ENCODE measurements at places on chromosomes 12 and 14. TPM values are rescaled to one million over a fixed set of nuclear protein-coding genes. Genes with fewer than 3 reads are reported as not detected.

Gene FLVCR2
- total RNA-seq = 2.5 TPM

Gene INHBE
- total RNA-seq = not detected

Gene RNASE3
- total RNA-seq = not detected

DNA sequence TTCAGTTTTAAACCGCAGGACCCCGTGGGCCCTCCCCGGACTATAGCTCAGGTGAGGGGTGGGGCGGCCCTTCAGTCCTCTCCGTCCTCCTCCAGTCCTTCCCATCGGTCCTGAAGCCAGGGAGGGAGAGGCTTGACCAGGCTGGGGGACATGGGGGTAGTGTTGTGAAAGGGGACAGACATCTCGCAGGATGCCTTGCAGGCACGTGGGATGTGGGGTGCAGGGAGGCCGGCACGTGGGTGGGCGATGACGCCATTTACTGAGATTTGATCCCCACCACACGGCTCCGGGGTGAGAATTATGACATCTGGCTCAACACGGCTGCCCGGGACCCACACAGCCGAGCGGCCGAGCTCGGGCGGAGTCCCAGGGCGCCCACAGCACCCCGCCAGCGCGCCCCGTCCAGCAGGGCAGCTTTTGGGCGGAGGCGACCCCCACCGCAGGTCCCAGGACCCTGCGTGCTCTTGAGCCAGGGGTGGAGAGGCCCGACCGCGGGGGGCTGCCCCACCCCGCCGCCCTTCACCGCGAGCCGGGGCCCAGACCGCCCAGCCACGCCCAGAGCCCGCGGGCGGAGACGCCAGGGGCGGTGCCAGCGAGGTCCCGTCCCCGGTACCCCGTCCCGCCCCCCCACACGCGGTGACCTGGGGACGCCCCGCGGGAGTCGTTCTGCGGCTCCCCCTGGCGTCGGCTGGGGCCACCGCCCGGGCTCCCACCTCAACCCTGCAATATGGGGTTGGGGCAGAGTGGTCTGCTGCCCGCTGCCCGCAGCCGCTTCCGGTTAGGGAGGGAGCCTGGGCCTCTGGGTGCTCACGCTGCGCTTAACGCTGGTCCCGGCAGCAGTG lies 3.3 kb upstream of the EXOC3L4 start:
- no peak for DNase-seq

DNA sequence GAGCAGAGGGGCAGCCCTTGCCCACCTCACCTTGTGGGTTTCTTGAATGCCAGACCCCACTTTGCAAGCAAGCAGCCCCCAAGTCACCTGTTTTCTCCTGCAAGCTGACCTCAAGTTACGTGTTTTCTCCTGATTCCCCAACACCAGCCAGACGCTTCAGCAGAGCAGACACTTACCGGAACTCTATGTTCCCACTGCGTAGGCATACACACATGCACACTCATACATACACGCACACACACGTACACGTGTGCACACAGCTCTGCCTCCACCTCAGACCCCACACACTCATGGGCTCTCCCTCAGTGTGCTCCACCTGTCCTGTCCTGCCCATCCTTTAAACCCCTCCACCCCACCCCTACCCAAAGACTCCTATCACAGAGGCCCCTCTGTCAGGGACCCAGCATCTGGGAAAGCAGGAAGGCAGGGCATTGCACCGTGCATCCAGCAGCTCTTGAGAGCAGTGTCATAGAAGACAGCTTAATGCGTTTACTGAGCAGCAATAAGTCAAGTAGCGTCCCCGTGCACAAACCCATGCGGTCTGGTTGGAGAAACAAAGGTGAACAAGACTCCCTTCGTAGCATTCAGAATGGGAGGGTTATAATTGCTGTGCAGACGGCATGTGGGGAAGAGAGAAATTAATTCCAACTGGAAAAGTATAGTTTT lies 44.4 kb downstream of the TMEM63C start:
- no peak for DNase-seq

DNA sequence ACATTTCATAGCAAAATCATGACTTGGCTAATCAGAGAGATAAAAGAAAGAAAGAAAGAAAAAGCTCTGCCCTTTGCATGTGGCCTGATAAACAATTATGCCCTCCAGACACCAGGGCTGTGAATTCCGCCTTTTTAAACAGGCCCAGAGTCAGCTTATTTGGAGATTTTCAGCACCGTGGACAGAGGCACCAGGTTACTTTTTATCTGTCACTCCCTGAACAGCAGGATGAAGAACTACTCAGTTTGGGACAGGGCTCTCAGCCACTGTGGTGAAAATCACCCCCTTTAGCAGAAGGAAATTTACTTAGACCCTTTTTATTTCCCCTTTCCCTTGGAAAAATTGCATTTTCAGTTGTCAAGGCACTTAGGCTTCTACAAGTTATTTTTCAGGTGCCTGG lies 359.9 kb downstream of the NRXN3 start:
- no peak for DNase-seq

DNA sequence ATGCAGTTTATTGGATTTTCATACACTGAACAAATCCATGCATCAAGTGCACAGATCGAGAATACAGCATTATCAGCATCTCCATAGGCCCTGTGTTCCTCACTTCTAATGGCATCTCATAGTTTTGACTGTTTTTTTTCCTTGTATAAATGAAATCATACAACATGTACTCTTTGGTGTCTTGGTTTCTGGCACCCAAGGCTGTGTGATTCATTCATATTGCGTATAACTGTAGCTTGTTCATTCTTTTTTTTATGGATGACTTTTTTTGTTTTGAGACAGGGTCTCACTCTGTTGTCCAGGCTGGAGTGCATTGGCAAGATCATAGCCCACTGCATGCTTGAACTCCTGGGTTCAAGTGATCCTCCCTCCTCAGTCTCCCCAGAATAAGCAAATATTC lies 14.3 kb downstream of the RASSF8 start:
- DNase-seq = no peak

DNA sequence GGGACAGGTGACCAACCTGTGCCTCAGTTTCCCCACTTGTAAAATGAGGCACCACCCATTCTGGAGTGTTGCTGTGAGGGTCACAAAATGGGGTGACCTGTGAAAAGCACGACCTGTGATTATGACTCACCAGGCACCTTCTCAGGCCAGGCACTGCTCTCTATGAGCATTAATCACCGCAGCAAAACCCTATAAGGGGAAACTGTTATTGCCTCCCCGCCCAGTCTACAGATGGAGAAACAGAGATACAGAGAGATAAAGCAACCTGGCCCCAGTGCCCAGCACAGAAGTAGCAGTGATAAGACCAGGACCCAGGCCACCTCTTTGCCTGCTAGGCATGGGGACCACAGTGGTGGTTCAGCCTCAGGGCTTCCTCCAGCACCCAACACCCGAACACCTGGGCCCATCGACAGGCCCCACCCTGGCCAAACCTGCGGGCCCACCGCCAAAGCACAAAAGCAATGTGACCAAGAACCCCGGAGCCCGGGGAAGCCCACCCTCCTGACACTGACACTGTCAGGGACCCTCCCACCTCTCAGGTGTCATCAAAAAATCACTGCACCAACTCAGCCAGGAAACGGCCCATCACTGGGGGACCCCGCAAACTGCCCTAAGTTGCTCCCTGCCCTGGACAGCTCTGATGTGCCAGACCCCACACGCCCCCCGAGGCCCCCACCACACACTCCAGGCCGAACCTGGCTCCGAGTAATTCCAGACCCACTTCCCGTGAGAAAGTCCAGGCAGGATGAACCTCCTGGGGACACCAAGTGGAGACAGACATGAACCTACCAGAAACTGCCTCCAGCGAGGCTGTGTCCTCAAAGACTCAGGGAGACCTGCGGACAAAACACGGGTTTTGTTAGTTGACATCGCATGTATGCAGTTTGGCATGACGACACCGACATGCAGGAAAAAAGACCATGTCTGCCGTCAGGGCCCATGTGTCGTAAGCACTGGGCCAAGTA lies 32.4 kb downstream of the NCOR2 start:
- DNase-seq = no peak

DNA sequence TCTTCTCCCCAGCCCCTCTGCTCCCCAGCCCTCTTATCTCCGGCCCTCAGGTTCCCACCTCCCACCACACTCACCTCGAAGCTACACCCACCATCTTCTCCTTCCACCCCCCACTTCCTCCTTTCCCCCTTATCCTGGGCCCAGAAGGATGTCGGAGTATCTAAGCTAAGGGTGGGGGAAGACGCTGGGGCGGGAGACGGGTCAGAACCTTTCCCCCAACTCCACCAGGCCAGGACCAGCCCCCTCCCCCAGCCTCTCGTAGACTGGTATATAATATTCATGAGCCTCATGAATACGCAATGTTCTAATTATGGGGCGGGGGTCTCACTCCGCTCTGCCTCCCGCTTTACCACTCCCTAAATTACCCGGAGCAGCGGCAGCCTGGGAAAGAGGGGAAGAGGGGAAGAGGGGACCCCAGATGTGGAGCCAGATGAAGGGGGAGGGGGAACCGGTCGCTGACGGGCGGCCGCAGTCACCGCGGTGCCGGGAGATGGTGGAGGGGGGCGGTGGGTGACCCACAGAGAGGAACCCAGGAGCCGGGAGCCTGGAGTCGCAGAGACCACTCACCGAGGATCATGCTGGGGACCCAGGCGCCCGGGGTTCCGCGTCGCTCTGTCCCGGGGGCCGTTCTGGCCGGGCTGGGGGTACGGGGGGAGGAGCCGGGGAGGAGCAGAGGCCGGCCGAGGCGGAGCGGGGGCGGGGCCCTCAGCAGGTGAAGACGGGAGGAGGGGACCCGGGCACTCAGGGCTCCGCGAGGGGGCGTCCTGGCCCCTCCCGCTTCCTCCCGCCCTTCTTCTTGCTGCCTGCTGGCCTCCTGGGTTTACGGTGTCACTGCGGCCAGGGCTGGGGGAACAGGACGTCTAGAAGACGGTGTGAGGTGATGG lies 6.4 kb upstream of the ZNF385A start:
- DNase-seq = peak; percentile 39

Gene CLEC4E
- not detected for total RNA-seq

GRCh38 chr12:62284749-62285148 lies 24.5 kb downstream of the USP15 start:
- no peak for DNase-seq

DNA sequence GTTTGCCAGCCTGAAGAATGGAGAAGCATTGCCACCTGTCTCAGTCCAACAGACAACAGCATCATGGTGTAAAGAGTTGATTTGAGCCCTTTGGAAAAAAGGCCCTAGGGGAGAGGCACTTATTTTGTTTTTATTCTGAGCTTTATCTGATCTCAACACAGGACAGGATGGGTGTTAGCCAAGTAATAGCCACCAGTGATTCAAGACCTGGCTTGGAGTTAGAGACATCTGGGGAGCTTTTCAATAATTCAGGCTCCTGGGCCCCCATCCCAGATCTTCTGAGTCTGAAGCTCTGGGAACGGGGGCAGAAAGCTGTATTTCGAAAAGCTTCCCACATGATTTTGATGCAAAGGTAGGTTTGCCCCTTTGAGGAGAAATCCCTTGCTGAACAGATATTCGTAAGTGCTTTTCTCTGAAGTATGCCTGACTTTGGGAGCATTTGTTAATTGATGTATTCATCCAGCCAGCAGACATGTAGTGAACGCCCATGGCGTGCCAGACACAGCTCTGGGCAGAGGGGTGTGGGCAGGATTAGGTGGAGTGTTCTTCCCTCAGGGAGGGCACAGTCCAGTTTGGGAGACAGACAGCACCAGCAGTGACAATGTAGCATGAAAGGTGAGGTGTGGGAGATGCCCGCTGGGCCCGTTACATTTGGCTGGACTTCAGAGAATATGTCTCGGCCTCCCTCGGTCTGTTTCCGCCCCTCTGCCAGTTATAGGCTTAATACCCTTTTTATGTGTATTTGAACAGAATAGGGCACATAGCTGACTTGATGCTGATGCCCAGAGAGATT lies 72.5 kb downstream of the TSPAN9 start:
- DNase-seq = no peak

DNA sequence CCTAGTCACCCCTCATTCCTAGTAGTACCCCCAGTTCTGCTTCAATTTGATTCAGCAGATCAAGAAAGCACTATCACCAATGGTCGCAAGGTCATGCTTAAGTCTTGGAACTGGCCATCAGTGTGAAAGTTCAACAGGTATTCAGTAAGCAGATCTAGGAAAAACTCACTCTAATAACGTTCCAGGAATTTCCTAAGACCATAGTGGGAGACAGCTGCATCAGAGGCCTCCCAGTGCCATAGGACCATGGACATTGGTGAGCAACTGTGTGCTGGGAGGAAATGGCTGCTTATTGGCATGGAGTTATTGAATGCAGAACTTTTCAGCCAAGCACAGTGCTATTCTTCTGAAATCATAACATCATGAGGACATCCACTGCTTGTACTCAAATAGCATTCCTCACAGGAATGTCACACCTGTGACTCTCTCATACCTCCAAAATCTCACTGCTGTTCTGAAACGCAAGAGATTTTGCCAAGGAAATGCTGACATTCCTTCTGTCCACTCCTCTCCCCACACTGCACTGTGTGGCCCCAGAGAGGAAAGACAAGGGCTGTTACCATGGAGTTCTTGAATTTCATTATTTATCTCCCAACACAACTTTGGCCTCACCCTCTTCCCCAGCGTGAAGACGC lies 30.9 kb upstream of the MDM2 start:
- no peak for DNase-seq

DNA sequence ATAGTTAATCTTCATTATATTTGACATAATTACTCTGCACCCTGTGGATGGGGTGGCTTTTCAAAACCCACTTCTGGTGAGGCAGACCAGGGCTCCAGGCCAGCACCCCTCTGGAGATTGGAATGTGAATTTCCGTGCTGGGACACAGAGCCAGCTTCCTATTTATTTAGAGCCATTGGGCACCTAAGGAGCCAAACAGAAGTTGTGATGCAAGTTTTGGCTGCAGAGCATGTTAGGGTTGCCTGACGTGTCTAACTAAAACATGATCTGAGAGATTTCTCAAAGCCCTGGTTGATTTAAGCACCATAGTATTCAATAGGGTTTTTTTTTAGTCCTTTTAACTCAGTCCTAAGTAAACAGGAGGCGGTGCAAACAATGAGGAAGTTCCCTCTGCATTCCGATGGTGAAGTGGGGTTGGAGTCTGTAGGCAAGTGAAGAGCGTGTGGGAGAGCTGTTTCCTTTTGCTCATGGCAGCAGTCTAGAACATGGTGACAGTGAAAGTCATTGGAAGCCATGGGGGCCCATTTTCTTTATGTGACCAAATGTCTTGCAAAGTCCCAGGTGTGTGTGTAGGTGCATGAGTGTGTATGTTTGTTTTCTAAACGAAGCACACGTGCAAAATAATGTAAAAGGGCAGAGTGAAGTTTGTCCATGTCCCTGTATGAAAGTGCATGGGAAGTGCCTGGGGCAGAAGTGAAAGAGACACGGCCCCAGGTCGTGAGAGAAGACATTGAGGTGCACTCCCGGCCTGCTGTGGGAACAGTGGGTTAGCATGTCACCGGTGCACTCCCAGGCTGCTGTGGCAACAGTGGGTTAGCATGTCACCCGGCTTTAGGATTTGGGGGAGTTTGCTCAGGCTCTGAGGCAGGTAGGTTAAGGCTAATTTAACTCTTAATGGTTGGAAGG lies 117.7 kb downstream of the PRKCH start:
- no peak for DNase-seq

Gene SDR9C7
- 0.31 TPM for total RNA-seq

GRCh38 chr12:115417610-115418009 lies 733.6 kb upstream of the TBX3 start:
- no peak for DNase-seq

Measured in occipital lobe (tissue), 3 donors.